Esophagus mucosa (tissue), 1 donor: ENCODE measurements at places on chromosomes 6 and 20. TPM values are rescaled to one million over a fixed set of nuclear protein-coding genes. Genes with fewer than 3 reads are reported as not detected.

The SLC22A7 gene
- not detected for total RNA-seq

DNA sequence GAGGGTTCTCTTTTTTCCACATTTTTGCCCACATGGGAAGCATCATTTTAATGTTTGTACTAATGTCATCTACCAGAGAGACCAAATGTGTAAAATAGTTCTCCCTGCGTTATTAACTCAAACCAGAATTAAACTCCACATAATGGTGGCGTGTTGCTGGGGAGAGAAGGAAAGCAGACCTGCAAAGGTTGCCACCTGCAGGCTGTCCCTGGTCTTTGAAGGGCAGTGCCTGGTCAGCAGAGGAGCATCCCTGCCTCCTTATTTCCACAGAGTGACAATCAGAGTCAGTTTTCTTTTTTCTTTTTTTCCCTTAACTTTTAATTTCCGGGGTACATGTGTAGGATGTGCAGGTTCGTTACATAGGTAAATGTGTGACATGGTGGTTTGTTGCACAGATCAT lies 214.5 kb downstream of the TBX18 start:
- ATAC-seq, result no peak

The POM121L2 gene
- not detected for total RNA-seq

The NRSN1 gene
- not detected for total RNA-seq

The SRF gene
- total RNA-seq, result 19.3 TPM

DNA sequence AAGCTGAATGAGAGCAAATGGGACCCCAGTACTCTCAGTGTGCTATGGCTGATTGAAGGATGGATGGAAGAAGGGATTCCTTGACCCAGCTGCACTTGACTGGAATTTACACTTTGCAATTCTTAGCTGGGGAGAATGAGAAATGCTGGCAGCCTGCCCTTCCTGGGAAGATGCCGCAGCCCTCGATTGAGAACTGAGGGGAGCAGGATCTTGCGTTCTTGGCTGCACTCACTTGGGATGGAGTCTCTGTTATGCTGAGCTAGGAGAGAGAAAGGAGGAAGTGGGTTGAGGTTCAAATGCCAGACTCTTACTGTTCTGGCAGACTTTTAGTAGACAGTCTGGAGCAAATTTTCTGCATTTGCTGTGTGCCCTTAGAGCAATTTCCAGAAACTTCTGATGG lies 221.2 kb downstream of the FNDC1 start:
- ATAC-seq, result no peak

DNA sequence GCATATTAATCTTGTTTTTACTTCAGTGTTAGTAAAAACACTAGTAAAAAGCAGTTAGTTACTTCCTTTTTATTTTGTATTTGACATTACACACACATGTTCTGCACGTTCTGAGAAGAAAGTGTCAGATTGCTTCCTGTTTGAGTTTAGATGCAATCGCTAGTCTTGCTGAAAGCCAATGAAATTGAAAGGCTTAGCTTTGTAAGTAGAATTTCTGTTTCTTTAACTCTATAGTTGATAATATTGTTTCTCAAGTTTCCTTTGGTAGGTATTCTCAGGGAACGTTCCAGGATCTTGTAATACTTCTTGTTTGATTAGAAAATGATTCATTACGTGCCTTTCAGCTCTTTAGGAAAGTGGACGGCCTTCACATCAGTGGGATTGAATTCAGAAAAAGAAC lies 55.0 kb downstream of the CDKAL1 start:
- no peak for ATAC-seq

The STXBP5 gene
- total RNA-seq, result 27.8 TPM
